ENCODE measurements at places on chromosomes 1 and 21.
A peak's percentile ranks its signal among the peaks of the same experiment; 100 is the strongest.

- peak; percentile 35 for DNase-seq
These were observed 13.8 kb downstream of the PIP5K1A start for GRCh38 chr1:151211972-151212705.

DNA sequence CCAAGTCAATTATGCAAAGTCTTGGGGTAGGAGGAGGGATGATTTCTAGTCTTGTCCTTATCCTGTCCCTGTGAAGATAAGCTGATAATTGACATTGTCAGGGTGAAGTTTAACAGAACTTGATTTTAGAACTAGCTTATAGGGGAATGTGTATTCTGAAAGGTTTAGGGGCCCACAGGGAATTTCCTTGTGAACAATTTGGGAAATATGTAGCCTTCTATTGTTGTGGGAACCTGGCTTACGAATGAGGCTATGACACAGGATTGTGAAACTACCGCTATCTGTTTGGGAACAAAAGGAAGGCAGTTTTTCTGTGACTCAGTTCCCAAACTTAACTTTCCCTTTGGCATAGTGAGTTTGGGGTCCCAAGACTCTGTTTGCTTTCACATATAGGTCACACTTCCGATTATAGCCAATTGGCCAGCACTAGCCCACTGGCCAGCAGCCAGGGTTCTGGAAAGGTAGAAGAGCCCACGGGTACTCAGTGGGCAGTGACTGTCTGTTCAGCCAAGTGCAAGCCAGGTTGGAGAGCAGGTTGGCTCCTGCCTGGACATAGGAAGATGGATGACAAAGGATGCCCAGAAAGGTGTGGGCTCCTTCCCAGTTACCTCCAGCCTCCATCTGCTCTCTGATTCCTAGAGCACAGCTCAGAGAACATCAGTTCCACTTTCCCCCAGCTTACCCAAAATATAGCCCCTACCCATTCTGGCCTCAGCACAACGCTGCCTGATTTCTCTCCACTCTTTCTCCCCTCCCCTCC, 35.5 kb downstream of the H3-3A start:
- no peak for DNase-seq

- no peak for DNase-seq
These were observed 177.3 kb upstream of the ETV3 start for GRCh38 chr1:157315544-157315943.

DNA sequence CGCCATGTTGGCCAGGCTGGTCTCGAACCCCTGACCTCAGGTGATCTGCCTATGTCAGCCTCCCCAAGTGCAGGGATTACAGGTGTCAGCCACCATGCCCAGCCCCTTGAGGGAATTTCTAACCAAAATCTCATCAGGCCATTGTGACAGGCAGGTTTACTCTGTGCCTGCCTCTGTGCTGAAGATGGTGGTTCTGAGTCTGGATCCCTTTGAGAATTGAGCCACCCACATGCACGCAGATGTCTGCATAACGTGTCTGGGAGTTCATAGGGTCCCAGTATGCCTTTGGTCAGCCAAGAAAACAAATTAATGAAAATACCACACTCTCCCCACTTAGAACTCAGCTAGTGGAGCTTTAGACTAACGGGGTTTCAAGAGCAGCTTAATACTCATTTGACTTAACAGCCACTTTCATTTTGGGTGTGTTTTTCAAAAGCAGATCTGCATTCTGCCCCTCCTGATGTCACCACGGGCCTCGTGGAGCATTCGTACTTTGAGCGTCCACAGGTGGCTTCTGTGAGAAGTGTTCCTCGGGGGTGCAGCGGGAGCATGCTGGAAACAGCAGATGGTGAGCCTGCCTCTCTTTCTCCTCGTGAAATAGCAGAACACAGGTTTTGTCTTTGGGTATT, 45.3 kb downstream of the DIP2A start:
- peak; percentile 42 for DNase-seq

DNA sequence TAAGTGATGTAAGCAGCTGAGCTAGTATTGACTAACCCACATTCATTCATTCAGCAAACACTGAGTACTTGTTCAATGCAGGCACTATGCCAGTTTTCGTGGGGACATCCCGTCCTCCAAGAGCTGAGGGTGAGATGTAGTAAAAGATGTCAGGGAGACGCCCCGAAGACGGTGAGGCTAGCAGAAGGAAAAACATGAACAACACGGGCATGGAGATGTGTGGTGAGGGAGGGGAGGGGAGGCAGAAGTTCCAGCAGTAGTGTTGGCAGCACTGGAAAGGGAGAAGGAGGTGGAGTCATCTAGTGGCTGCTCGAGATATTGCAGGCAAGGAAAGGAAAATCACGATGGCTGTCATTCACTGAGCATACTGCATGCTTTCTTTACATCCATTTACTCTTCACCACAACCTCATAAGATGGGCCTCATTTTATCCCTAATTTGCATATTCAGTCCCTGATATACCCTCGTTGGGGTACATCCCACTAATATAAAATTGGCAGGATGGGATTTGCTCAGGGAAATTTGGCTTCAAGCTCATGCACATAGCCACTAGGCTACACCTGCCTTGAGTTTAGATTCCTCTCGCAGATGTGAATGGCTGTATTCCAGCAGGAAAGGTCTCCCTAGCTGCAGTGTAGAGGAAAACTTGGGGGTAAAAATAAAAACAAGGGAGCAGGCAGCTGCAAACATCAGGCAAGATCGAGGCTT, 14.5 kb downstream of the PDZK1IP1 start:
- DNase-seq: peak; percentile 61

GRCh38 chr1:201737352-201738060, 91.5 kb upstream of the IPO9 start:
- no peak for DNase-seq

- no peak for DNase-seq
These were observed 7.1 kb upstream of the C1orf115 start for GRCh38 chr1:220682901-220683576.

DNA sequence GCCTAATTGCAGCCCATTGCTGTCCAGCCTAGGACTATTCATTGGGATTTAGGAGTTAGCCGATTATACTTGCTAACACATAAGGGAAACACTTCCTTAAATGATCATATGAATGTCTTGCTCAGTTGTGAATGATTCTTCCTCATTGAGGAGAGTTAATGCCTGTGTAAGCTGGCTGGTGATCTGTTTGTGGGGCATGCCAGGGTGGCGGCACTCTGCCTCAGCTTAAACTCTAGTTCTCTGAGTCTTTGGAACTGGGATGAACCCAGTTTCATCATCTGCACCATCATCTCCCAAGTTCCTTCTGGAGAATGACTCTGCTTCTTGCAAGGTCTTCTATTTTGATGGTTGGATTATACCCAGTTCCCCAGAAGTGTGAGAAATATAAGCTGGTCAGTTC, 23.9 kb upstream of the SLAMF6 start:
- DNase-seq: no peak

DNA sequence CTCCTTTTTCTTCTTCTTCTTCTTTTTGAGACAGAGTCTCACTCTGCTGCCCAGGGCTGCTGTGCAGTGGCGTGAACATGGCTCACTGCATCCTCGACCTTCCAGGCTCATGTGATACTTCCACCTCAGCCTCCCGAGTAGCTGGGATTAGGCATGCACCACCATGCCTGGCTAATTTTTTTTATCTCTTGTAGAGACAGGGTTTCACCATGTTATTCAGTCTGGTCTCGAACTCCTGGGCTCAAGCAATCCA, 13.0 kb upstream of the PADI1 start:
- DNase-seq: no peak

DNA sequence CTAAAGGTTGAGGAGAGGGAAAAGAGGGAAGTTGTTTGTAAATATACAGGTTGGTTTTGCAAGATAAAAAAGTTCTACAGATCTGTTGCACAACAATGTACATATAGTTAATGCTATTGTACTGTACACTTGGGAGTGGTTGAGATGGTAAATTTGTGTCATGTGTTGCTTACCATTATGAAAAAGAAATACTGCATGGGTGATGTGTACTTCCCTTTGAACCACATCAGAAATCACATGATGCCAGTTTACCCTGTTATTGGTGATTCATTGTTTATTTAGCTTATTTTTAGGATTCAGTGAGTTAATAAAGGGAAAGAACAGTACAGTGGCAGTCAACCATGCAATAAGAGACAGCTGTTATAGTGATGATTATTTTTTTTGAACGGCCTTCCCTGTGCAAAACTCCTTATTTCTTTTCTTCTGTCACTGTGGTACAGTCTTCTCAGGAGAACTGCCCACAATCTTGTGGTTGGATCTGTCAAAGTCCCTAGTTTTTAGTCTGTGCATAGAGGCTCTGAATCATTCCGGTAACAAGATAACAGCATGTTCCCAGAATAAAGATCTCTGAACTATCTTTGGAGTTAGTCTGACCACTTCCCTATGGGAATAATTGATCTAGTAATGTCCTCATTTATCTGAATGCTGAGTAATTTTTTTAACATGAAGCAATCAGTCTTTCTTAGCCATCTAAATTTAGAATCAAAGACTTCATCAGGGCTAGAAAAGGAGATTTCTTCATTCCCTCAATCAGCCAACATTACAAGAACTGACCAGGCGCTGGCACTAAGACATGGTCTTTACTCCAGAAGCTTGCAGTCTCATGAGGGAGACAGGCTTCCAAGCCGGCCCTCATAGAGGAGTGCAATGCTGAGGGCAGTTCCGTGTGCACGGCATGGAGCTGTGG, 84.2 kb downstream of the SH3GLB1 start:
- no peak for DNase-seq

DNA sequence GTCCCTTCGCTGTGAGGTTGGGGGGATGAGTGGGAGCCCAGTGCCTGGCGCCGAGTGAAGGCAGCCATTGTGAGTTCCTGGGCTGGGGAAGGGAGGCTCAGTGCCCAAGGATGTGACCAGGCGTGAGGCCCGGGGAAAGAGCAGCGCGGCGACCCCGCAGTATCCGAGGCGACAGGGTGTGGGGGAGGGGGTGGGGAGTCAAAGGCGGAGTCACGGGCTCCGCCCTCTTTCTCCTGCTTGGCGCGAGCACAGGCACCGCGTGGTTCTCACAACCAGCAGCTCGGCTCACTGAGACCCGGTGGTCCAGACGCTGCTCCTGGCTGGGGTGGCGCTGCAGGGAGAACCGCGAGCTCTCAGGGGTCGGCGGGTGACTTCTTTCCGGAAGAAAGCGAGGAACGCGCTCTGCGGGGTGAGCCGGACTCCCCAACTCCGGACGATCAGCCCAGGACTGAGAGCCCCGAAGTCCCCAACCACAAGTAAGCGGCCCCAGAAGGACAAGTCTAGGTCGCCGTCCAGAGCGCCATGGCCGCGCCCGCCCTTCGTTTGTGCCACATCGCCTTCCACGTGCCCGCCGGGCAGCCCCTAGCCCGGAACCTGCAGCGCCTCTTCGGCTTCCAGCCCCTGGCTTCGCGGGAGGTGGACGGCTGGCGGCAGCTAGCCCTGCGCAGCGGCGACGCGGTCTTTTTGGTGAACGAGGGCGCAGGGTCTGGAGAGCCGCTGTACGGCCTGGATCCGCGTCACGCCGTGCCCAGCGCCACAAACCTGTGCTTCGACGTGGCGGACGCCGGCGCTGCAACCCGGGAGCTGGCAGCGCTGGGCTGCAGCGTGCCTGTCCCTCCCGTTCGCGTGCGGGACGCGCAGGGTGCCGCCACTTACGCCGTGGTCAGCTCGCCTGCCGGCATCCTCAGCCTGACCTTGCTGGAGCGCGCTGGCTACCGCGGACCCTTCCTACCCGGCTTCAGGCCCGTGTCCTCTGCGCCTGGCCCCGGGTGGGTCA, at the start of gene HPDL:
HPDL (plus strand) TSS at position 269 of the 997 bp plus-strand sequence; CDS start at position 523, 254 bp downstream.
- DNase-seq: peak; percentile 87

DNA sequence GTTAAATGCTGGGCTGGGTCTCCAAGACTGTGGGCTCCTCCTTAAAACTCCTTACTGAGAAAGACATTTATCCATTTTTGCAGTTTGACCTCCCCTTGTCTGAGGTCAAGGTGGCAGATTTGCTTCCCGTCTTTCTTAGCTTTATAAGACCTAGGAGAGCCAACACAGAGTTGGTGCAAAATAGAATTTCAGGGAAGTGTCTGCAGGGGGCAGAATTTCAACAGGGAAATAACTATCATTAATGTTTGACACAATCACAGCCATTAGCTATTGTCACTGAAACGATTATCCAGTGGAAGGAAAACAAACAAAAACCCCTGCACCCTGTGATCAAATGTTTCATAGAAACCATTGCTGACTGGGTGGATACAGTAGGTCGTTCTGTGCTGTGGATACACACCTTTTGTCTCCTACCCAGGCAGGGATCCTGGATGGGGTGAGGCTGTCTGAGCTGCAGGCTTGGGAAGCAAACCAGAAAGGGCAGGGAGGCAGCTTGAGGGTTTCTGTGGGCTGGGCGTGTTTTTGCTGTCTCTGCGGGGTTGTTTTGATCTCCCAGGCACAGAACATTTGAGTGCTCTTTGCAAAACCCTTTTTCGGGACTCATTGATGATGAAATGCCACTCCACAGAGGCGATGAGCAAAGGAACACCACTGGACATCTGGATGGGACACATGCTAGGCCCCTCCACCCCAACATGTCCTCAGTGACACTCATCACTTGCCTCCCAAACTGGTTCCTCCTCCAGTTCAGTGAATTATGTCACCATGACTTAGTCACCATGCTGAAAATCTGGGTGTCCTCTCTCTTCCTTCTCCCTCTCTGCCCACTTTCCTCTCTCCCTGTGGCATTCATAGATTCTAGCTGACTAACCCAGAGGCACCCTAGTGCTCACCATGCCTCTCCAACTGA, 94.2 kb upstream of the SERBP1 start:
- no peak for DNase-seq

DNA sequence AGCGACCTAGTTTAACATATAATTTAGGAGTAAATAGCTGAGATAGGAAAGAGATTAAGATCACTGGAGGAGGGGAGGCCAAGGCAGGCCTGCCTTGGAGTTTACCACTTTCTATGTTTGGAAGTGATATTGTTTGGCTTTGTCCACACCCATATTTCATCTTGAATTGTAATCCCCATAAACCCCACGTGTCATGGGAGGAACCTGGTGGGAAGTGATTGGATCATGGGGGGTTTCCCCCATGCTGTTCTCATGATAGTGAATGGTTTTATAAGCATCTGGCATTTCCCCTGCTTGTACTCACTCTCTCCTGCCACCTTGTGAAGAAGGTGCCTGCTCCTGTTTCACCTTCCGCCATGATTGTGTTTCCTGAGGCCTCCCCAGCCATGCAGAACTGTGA, 58.3 kb upstream of the ARTN start:
- DNase-seq: no peak

GRCh38 chr1:36625253-36625934, 142.7 kb upstream of the CSF3R start:
- no peak for DNase-seq

GRCh38 chr1:51569284-51570062, 47.4 kb upstream of the OSBPL9 start:
- peak; percentile 87 for DNase-seq

- no peak for DNase-seq
These were observed 4.5 kb downstream of the PRRX1 start for GRCh38 chr1:170668209-170669106.

GRCh38 chr1:109777980-109778625, 14.4 kb upstream of the EPS8L3 start:
- no peak for DNase-seq

GRCh38 chr1:106608841-106609240, 447.6 kb upstream of the PRMT6 start:
- DNase-seq: no peak

DNA sequence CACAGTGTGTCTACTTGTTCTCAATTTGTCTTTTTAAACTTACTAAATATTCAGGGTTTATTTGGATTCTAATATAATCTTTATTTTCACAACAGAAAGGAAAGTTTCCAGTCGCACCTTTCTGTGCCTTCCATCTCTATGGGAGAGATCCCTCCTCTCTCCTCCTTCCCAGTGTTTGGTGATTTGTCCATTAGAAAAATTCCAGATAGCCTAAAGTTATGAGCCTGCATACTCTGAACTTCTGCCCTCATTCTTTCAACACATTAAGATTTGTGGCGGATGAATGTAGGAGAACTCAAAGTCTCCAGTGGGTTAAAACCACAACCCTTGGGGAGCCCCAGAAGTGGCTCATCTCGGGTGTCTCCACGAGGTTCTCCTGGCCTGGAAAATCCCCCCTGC, 3.6 kb downstream of the NHLH2 start:
- DNase-seq: no peak

GRCh38 chr1:228043281-228043848, 36.6 kb downstream of the WNT3A start:
- DNase-seq: no peak

All from activated CD4-positive, alpha-beta T cell treated with anti-CD3 and anti-CD28 coated beads, Interleukin-10, Interleukin-2, amounts not matched to agents 100 ng/mL and 50 ng/mL, durations not matched to agents 16 hours and 8 hours (primary cell).